AG08396 (cell line): ENCODE measurements at places on chromosomes 11 and 22.

- no peak for DNase-seq
These were observed 30.4 kb downstream of the LDHAL6A start for GRCh38 chr11:18485913-18486528.

- no peak for DNase-seq
These were observed 18.1 kb downstream of the TSPAN32 start for GRCh38 chr11:2319791-2320472.

DNA sequence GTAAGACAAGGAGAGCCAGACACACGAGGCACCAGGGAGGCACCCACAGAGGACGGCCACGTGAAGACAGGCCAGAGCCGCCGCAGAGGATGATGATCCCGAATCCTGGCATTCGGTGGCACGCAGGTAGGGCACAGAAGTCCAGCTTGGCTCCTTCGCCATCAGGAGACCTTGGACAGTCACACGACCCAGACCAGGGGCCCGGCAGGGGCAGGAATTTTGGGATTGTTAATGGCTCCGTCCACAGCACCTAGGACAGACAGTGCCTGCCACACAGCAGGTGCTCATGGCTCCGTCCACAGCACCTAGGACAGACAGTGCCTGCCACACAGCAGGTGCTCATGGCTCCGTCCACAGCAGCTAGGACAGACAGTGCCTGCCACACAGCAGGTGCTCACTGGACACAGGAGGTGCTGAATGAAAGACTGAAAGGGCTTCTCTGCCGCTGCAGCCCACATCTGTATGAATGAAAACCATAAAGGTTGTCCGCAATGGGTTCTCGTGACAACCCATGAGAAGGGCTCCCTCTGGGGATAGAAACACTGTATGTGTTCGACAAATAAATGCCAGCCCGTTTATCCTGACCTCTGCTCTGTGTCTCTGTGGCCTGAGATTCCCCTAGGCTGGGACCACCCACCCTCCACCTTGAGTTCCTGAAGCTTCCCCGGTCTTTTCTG is 341.6 kb downstream of the CTTN start:
- no peak for DNase-seq

DNA sequence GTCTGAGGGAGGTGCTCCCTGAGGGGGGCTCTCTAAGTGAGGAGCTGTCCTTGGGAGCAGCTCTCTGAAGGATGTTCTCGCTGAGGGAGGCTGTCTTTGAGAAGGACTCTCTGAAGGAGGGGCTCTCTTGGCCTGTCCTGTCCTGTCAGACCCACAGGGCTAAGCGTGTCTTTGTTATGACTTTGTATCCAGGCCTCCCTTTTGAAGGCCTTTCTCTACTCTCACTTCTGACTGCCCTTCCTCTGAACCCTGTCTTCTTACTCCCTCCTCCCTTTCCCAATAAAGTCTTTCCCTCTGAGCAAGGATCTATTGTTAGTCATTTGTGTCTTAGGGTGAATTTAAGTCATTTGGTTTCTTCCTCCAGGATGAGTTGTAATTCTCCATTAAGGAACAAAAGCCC is 330.1 kb upstream of the PLET1 start:
- no peak for DNase-seq

DNA sequence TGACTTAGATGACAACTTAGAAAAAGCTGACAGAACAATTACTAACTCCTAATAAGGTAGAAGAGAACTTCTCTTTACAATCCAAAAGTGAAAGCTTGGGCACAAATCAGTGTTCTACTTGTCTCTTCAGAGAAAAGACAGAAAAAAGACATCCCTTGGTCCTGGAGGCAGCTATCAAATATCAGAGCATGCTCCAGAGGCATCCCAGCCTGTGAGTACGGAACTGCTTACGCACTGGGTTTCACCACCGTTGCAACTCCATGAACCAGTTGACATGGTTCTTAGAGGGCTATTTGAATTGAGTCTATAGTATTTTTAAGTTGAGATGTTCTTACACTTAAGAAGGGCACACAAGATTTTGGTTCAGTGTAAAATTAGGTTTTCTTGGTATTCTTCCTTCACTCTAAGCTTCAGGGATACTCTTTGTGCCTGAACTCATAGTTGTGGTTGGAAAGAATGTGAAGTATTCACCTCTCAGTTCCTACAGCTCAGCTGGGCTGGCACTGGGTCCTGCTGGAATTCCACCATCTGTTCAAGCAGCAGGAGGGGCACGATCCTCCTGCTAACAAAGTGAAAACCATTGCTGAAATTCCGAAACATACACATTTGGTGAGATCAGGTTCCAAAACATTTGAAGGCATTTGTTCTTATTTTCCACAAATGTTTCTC is 6.3 kb downstream of the AKIP1 start:
- DNase-seq, result peak; percentile 87

DNA sequence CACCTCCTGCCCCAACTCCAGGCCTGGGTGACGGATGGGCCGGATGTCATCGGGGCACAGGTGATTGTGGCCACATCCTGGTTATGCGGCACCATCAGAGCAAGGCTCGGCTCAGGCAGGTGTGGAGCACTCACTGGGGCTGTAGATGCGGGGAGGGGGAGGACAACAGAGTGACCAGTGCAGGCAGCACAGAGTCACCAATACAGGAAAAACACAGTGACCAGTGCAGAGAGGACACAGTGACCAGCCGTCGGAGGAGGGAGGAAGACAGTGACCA is 209.1 kb downstream of the BRD1 start:
- DNase-seq, result no peak
